ENCODE measurements at places on chromosomes 2 and 18.

- DNase-seq, result no peak
Observed at GRCh38 chr2:203574824-203575223, 39.7 kb upstream of the RAPH1 start.

GRCh38 chr2:135607561-135607960 lies 76.3 kb downstream of the R3HDM1 start:
- no peak for DNase-seq

- DNase-seq, result no peak
Observed at GRCh38 chr18:69683176-69683575, 264.5 kb downstream of the CD226 start.

GRCh38 chr2:54038835-54039234 lies 68.0 kb upstream of the PSME4 start:
- no peak for DNase-seq

DNA sequence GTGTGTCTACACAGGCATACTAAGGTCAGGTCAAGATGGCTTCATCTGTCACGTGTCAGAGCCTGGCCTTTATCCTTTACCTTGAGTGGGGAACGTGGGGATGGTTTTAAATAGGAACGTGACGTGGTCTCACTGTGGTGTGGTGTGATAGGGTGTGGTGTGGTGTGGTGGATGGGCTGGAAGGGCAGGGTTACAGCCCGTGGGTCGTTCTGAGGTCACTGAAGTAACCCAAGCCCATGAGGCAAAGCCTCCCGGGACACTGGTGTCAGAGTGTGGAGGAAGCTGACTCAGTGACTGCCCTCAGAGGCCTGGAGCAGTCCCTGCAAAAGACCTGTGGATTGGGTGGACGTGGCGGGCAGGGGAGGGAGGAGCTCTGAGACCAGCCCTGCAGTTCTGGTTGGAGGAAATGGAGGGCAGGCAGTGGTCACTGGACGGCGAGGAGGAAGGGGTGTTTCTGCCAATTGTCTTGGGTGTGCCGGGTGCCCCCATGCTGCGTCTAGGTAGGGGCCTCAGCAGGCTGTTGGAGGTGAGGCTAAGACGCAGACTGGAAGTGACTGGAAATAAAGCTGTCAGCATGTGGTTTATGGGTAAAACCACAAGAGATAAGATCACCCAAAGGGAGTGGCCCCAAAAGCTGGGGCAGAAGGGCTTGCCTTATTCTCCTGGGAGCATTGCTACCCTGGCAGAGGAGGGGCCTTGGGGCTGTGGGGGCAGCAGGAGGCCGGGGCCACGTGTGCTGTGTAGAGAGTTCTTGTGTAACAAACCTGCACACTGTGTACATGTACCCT lies 84.8 kb downstream of the SH3RF3 start:
- no peak for DNase-seq

DNA sequence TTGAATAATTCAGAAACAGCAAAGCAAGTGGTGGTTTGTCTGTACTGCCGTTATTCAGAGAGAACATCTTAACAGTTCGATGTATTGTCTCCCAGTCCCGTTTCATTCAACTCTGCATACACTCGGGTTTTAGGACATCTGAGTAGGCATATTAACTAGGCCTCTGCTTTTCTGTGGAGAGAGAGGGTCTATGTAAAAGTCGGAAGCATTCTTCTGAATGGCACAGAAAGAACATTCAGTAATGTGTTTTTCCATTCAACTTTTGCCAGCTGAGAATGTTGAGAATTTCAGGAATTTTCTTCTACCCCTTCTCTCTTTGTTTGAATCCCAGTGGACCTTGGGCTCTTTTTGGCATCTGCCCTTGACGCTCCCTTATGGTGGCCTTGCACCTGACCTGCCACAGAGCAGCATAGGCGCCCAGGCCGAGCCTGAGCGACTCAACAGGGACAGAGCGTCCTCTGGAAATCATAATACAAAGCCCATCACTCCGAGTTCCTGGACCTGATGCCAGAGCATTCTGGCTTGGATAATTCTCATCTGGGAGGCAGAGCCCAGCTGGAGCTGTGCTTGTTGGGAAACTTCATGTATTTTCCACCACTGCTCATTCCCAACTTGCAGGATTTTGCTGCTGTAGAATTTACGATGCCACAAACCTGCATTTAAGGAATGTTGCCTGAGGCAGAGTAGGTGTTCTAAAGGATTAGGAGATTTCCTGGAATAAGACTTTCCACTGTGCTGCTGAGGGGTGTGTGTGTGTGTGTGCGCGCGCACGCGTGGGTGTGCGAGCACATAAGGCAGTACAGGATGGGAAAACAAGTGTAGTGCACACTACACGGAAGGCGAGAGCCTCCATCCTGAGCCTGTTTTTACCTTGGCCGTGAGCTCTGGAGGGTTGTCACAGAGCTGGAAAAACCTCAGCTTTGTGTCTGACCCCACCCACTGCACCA lies 77.2 kb upstream of the TXNDC2 start:
- no peak for DNase-seq

DNA sequence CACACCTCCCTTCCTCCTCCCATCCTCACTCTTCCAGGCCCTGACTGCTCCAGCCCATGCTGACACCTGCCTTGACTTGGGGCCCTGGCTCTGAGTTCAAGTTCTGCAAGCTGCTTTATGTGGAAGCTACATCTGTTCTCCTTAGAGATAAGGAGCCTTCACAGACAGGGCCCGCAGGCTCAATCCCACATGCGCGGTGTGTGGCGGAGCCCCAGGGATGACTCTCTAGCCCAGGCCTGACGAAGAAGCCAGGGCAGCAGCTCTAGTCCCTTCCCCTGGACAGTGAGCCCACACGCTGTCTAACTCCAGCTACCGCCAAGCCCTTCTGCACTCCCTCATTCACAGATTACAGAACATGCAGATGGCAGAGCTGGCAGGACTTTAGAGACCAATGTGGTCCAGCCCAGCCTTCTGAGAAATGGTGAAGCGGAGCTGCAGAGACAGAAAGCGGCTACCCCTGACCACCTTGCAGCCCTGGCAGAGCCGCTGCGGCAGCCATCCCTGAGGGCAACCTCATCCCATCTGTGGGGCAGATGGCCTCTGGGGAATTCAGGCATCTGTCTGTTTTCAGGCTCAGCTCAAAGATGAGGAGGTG lies 304.3 kb downstream of the CELF4 start:
- no peak for DNase-seq

- DNase-seq, result peak; percentile 2
Observed at GRCh38 chr2:26605195-26605998, 35.8 kb downstream of the CIB4 start.

DNA sequence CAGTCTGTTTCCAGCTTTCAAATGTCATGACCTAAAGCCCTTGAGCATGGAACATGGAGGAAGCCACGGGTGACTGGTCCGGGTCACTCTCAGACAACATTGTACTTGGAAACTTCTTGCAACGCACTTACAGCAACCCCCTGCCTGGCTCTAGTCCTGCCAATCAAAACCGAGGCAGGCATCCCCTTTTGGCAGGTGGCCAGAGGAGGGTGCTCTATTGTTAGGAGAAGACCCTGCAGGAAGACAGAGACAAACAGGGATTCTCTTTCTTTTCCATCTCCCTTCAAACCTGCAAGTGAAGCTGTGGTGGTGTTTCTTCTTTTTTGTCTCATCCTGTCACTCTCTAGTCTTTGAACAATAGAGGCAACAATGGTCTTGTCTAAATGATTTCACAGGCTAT lies 667.2 kb downstream of the ZEB2 start:
- no peak for DNase-seq
